HepG2 (cell line): ENCODE measurements at places on chromosomes 16 and 17.
A peak's percentile ranks its signal among the peaks of the same experiment; 100 is the strongest.

DNA sequence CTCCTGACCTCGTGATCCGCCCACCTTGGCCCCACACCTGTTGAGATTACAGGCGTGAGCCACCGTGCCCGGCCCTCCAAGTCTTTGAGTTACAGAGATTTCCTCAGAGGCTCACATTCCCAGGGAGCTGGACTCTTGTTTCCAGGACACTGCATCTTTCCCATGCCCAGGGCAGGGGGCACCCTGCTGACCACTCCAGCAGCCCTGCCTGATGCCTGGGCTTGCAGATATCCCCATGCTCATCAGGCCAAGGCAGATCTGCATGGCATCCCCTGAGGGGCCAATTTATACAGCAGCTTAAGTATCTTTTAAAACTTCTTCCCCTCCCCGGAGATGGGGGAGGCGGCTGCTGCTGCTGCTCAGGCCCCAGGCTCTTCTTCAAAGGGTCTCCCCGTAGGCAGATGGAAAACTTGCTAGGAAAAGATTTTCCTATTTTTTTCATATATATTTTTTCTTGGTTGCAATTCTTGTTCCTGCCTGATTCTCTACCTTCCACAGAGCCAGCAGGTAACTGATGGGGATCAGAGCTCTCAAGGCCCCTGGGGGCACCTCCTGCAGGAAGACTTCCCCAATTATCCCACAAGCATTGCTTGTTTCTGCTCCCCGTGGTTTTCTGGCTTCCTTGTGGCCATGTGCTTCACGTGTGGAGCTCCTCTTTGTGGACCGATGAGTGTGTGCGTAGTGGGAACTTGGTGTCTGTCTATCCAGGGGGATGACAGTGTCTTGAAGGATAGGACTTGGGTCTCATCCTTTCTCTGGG, 102.2 kb upstream of the SDK2 start:
- H3K4me1 ChIP-seq = peaks cover 8% of the 10 kb centered on the region
- DNase-seq = no peak
- no peak overlapping the region for H3K4me3 ChIP-seq

- no peak overlapping the region for H3K27ac ChIP-seq
- H3K4me3 ChIP-seq = no peak overlapping the region
- H3K36me3 ChIP-seq = no peaks in the 10 kb centered on the region
- DNase-seq = peak; percentile 35
- peaks cover 15% of the 10 kb centered on the region for H3K4me1 ChIP-seq
- no peaks in the 10 kb centered on the region for H3K27me3 ChIP-seq
These were observed 123.4 kb upstream of the NOL11 start for GRCh38 chr17:67594115-67594880.

DNA sequence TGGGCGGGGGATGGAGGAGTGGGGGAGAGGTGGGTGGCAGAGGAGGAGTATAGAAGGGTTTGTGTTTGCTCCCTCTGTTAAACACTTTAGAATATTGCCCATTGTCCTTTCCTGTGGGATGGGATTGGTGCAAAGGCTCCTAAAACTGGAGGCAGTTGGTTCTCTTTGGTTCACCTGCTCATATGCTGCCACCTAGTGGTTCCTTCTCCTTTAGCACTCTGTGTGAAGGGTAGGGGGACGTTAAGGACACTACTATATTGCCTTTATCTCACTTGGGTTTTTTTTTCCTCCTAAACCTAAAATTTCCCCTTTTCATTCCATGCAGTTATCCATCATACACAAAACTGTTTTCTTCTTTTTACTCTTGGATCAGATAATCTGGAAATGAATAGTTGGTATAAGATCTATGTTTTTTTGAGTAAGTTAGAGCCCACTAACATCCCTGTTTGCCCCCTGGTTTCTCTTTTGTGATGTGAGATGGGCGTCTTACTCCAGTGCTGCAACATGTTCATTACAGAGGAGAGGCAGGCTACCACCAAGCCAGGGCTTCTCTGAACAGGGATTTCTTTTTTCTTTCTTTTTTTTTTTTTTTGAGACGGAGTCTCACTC, 23.8 kb downstream of the SNX11 start:
- peak; percentile 74 for DNase-seq
- H3K27me3 ChIP-seq = no peaks in the 10 kb centered on the region

DNA sequence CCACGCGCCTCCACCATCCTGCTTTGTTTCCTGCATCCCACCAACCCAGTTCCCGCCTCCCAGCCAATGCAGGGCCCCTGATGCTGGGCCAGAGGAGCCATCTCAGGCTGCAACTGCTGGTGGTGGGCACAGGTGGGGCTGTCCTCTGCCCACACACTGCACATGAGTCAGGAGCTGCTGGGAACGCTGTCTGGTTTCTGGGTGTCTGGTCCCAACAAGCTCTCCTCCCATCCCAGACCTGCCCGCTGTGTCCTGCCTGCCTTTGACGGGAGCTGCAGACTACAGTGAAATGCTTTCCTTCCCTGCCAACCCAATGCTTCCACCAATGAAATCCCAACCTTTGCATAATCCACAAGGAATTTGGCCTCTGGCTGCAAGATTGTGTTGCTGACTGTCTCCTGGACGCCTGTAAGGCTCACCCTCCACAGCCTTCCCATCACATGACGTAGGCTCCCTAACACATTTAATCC, 98.9 kb downstream of the N4BP1 start:
- no peak for DNase-seq
- H3K27ac ChIP-seq = no peak overlapping the region
- no peaks in the 10 kb centered on the region for H3K36me3 ChIP-seq
- H3K4me1 ChIP-seq = no peaks in the 10 kb centered on the region

DNA sequence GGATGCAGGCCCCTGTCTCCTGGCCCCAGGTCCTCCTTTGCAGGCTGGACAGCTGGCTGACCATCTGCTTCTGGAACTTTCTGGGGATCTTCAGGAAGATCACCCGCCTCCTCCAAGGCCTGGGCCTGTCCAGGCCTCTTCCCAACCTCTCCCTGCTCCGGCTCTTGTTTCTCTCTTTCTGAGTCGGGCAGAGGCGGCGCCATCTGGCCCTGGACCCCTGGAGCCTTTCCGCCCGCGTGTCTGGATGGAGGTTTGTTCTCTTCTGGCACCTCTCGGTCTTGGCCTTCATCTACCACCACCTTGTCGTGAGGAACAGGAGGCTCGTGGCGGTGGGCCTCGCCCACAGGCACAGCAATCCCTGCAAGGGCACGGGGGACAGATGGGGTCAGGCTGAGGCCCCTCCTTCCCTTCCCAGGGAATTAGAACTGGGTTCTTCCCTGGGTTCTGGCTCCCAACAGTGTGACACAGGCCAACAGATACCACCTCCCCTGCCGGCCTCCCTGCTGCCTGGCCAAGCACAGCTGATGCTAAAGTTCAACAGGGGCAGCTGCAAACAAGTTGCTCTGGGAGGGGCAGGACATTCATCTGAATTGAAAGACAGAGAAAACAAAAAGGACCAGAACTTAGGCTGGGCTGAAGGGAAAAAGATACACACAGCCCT, 13.3 kb downstream of the NDUFAF8 start:
- peaks cover 22% of the 10 kb centered on the region for H3K36me3 ChIP-seq
- DNase-seq = peak; percentile 68
- no peak overlapping the region for H3K4me3 ChIP-seq

GRCh38 chr16:7085776-7086175, 246.9 kb upstream of the RBFOX1 start:
- no peak for DNase-seq
- no peak overlapping the region for H3K4me3 ChIP-seq
- H3K36me3 ChIP-seq = no peaks in the 10 kb centered on the region
- H3K27ac ChIP-seq = no peak overlapping the region
- H3K4me1 ChIP-seq = no peaks in the 10 kb centered on the region

- DNase-seq = no peak
- H3K27me3 ChIP-seq = no peaks in the 10 kb centered on the region
- peak overlapping the region; percentile 83 for H3K27ac ChIP-seq
- H3K4me3 ChIP-seq = no peak overlapping the region
- H3K36me3 ChIP-seq = no peaks in the 10 kb centered on the region
These were observed 112.3 kb downstream of the PRKCA start for GRCh38 chr17:66414561-66415175.
